ENCODE measurements at places on chromosomes 4 and X.

- no peak for DNase-seq
Observed at GRCh38 chrX:111892375-111892774, 16.4 kb downstream of the TRPC5OS start.

- no peak for DNase-seq
Observed at GRCh38 chrX:370244-370962, 16.3 kb downstream of the PPP2R3B start.

- no peak for DNase-seq
Observed at GRCh38 chrX:138856881-138857604, 145.5 kb upstream of the FGF13 start.

- DNase-seq = peak; percentile 86
Observed at GRCh38 chrX:47482512-47483305, at the start of gene ZNF41. TSS of gene ZNF41 (minus strand) at chrX:47483222. CDS start at chrX:47467481, 15,741 bp downstream.

GRCh38 chrX:10017872-10018271 is 50.7 kb downstream of the CLDN34 start:
- DNase-seq = no peak

DNA sequence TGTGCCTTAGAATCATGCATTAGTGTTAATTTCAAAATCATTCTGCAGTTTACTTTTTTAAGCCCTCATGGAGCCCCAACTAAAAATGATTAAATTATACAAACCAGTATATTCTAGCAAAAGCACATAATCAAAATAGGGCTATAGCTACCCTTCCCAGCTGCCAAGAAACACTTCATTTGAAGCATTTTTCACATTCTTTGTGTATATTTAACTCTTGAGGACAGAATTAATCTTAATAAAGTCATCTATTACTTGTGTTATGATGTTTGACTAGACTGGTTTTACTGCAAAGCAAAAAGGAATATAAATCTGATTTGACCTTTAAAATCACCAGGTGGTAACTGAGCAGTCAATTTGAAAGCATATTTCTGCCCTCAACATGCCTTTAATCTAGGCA is 145.1 kb downstream of the PRDM5 start:
- no peak for DNase-seq

- no peak for DNase-seq
Observed at GRCh38 chr4:31905363-31905762, 1185.2 kb downstream of the PCDH7 start.

GRCh38 chr4:8765631-8766590 is 105.7 kb downstream of the HMX1 start:
- DNase-seq = no peak

DNA sequence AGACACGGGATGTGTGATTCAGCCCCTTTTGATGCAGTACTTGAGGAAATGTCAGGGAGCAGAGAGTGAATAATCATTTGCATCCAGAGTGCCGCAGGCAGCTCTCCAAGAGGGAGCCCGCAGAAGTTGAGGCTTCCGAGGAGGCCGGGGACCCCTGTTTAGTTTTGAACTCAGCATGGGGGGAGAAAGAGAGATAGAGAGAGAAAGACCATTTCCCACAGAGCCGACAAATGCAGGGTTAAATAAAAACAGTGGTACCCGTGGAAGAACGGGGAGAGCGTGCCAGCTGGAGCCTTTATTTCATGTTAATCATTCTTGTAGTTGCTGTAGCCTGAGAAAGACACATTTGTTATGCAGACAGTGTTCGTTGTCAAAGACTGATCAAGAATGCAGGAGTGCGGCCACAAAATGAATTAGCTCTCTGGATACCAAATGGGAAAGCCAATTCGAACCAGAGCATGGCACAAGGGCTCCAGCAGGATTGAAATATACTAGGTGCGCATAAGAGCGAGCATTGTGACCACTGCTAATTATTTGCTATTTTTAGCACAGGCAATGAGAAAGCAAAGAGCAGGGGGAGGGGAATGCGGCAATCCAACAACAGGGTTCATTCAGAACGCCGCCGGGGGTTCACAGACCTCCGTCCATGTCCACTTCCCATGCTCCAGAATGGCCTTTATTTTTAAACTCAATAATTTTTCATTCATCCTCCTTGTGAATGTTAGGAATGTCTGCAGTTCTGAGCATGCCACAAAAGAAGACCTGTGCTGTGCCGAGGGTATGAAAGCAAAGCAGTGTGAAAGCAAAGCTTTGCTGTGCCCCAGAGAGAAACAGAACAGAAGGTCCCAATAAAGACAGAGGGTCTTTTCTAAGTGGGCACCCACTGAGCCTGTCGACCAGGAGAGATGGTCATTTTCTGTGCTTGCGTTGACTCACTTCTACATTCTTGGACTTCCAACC is 243.9 kb upstream of the VCX3A start:
- no peak for DNase-seq

- DNase-seq = no peak
Observed at GRCh38 chr4:12499693-12500092, 984.4 kb downstream of the RAB28 start.

GRCh38 chrX:7146703-7147412 is 654 bp upstream of the STS start:
- no peak for DNase-seq

- DNase-seq = peak; percentile 5
Observed at GRCh38 chr4:110518889-110519490, 43.0 kb downstream of the ENPEP start.

Data from cerebellum (tissue), 4 donors.